Stimulated activated CD4-positive, alpha-beta T cell treated with anti-CD3 and anti-CD28 coated beads, Interleukin-1b, Interleukin-23, amount 100 ng/mL, for 48 hours (primary cell): ENCODE measurements at places on chromosomes 11 and 22.

GRCh38 chr11:14310679-14311078 lies 48.3 kb downstream of the RRAS2 start:
- no peak for DNase-seq

GRCh38 chr11:114821621-114822412 lies 143.5 kb downstream of the NXPE2 start:
- no peak for DNase-seq

- DNase-seq = peak; percentile 81
Observed at GRCh38 chr22:41603873-41604332, 14.3 kb upstream of the PMM1 start.

- DNase-seq = no peak
Observed at GRCh38 chr11:10955616-10956015, 97.8 kb upstream of the ZBED5 start.

GRCh38 chr11:114610550-114610949 lies 15.0 kb upstream of the NXPE4 start:
- no peak for DNase-seq

DNA sequence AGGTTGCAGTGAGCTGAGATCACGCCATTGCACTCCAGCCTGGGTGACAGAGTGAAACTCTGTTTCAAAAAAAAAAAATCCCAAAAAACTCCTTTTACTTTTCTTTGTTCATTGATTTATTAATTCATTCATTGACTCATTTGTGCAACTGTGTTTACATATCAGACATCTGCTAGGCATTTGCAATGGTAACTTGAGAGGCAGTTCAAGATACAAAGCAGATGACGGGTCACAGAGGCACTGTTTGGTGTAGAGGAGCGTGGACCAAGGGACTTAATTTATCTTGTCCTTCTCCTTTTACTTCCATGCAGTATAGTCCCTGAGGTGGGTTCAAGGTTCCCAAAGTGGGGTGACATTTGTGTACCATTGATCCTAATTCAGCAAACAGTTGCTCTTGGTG lies 71.4 kb downstream of the KIAA1671 start:
- DNase-seq = no peak

DNA sequence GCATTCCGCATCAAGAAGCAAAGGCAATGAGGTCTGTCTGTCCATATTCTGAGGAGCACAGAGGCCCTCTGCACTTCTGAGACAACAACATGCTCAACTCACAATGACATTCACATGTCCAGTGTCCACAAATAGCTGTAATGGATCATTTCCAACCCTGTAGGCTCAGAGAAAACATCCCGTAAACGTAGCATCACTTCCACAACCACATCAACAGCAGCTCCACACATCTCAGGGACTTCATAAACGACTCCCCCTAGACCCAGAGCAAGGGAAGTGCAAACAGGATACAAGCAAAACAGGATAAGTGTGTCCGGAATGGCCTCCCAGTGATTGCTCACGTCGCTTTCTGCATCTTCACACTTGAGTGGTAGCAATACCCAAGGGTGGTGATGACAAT lies 100.2 kb downstream of the SYN3 start:
- no peak for DNase-seq

- DNase-seq = no peak
Observed at GRCh38 chr11:46521961-46522681, 71.7 kb downstream of the AMBRA1 start.

DNA sequence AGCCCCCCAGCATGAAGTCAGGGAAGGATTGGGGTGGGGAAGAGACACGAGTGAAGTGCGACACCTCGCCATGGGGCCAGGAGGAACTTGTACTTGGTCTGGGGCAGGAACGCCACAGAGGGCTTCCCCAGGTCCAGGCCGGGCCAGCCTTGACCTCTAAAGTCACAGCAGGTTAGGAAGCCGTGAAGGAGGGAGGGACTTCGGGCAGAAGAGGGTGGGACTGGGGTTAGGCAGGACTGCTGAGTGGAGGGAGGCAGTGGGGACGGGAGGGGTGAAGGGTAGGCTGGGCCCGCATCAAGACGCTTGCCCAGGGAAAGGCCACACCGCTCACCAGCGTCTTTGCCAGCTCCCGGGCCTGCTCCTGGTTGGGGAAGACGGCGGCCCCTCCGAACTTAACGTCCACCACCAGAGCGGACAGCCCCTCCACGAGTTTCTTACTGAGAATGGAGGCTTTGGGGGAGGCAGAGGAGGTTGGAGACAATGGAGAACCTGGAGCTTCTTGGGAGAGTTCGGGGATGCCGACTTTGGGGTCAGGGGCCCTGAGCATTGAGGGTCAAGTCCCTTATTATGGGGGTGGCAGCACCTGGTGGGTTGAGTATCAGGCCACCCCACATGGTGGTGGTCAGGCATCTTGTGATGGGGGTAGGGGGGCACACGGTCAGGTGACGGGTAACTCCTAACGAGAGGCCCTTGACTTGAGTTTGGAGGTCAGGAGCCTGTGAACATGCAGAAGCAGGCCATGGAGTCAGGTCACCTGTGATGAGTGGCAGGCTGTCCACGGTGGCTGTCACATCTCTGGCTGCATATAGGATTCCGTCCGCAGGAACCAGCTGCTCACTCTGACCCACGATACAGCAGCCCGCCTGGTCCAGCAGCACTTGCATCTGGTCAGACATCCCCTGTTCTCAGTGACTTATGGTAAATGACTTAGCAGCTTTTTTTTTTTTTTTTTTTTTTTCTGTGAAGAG lies 1.7 kb upstream of the SCO2 start:
- DNase-seq = peak; percentile 55

DNA sequence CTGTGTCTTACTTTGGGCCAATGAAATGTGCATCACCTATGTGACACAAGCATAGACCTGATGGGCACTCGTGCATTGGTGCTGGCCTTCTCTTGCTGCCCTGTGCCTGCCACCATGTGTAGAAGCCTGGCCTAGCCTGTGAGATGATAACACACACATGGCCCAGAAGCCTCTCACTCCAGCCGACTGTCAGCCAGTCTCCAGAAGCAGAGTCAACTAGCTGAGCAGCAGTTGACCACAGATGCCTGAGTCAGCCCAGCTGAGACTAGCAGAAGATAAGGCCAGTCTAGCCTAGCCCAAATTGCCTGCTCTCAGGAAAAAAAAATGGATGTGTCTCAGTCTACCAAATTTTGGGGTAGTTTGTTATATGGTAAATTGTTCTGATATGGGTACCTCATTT lies 46.2 kb downstream of the CSNK2A3 start:
- DNase-seq = no peak

DNA sequence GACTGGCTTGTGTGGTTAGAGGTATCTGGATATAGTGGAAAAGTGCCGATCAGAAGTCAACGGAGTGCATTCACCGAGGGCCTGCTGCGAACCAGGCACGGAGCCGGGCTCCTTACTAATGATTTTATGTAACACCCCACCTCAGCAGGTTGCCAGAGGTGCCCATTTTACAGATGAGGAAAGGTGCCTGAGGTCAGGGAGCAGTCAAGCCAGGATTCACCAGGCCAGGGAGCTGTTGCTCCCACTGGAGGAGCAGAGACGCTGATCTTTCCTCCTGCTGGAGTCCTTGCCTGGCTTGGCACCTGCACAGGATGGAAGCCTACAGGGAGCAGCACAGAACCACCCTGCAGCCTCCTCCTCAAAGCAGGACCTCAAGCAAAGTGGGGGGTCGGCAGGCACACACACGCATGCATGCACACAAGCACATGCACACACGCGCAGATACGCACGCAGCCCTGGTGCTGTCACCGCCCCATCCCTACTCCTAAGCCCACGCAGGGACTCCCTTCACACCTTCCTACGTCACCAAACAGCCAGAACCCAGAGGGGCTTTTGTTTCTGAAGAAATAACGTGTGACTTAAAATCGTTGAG lies 16.2 kb downstream of the RSPH14 start:
- no peak for DNase-seq

GRCh38 chr22:35369996-35370395 lies 10.9 kb upstream of the HMOX1 start:
- no peak for DNase-seq

GRCh38 chr22:39543095-39543494 lies 10.5 kb upstream of the RPS19BP1 start:
- DNase-seq = no peak

- peak; percentile 59 for DNase-seq
Observed at GRCh38 chr11:131674051-131674755, 303.8 kb downstream of the NTM start.

GRCh38 chr22:44224166-44224565 lies 43.4 kb downstream of the PARVG start:
- no peak for DNase-seq

- no peak for DNase-seq
Observed at GRCh38 chr11:60753309-60753708, 3.4 kb upstream of the MS4A15 start.
